ENCODE measurements at places on chromosomes 16 and 17. TPM values are rescaled to one million over a fixed set of nuclear protein-coding genes. Genes with fewer than 3 reads are reported as not detected.

Gene RANGRF
- total RNA-seq, result 8.3 TPM

Gene IL21R
- total RNA-seq, result 13.8 TPM

Gene KRT39
- 0.36 TPM for total RNA-seq

Gene UBE2Z
- total RNA-seq, result 91.3 TPM

Gene TMEM114
- not detected for total RNA-seq

Gene SULT1A2
- not detected for total RNA-seq

Gene CA4
- not detected for total RNA-seq

Gene APOH
- total RNA-seq, result not detected

Gene TBC1D28
- not detected for total RNA-seq

Gene TMEM100
- 0.36 TPM for total RNA-seq

Gene CEP295NL
- total RNA-seq, result 2.5 TPM

Gene CLEC3A
- total RNA-seq, result not detected

Gene KDM8
- 6.2 TPM for total RNA-seq

Gene PTX4
- total RNA-seq, result not detected

Gene CIAO3
- 35.1 TPM for total RNA-seq

Gene ADAD2
- total RNA-seq, result not detected

Measured in osteoblast (primary cell).